ENCODE measurements at places on chromosomes 7 and 10. TPM values are rescaled to one million over a fixed set of nuclear protein-coding genes. Genes with fewer than 3 reads are reported as not detected.

PLPP4 gene
- total RNA-seq: not detected

- H3K4me1 ChIP-seq: peaks cover 10% of the 10 kb centered on the region
- H3K27ac ChIP-seq: no peak overlapping the region
- peaks cover 4% of the 10 kb centered on the region for H3K27me3 ChIP-seq
- H3K4me3 ChIP-seq: peak overlapping the region; percentile 55
- DNase-seq: no peak
Observed at GRCh38 chr10:103584216-103585010, 90.9 kb downstream of the NEURL1 start.

DNA sequence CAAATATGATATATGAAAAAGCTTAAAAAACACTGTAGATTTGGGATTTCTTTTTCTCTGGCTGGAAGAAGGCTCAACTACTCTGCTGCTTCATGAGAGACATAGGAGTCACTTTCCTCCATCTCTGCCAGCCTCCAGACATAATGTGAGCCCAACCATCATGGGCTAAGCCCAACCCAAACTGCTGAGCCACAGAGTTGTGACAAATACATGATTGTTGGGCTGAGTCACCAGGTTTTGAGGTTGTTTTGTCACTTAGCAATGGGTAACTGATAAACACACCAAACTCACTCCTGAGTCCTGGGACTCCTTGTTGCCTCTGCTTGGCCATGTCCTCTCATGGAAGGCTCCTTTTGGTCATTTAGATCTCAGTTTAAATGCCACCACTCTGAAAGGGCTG lies 381.8 kb upstream of the FZD8 start:
- H3K4me3 ChIP-seq: no peak overlapping the region
- no peaks in the 10 kb centered on the region for H3K27me3 ChIP-seq
- no peaks in the 10 kb centered on the region for H3K36me3 ChIP-seq
- H3K4me1 ChIP-seq: no peaks in the 10 kb centered on the region
- DNase-seq: no peak
- H3K27ac ChIP-seq: no peak overlapping the region

- H3K4me3 ChIP-seq: no peak overlapping the region
- DNase-seq: no peak
- no peaks in the 10 kb centered on the region for H3K36me3 ChIP-seq
- no peaks in the 10 kb centered on the region for H3K4me1 ChIP-seq
- no peak overlapping the region for H3K27ac ChIP-seq
- H3K27me3 ChIP-seq: no peaks in the 10 kb centered on the region
Observed at GRCh38 chr7:106504645-106505044, 156.3 kb downstream of the CCDC71L start.

- DNase-seq: no peak
- no peaks in the 10 kb centered on the region for H3K36me3 ChIP-seq
- peak overlapping the region; percentile 89 for H3K27ac ChIP-seq
- H3K4me3 ChIP-seq: peak overlapping the region; percentile 87
Observed at GRCh38 chr7:38178695-38179344, 775 bp downstream of the STARD3NL start.

DNA sequence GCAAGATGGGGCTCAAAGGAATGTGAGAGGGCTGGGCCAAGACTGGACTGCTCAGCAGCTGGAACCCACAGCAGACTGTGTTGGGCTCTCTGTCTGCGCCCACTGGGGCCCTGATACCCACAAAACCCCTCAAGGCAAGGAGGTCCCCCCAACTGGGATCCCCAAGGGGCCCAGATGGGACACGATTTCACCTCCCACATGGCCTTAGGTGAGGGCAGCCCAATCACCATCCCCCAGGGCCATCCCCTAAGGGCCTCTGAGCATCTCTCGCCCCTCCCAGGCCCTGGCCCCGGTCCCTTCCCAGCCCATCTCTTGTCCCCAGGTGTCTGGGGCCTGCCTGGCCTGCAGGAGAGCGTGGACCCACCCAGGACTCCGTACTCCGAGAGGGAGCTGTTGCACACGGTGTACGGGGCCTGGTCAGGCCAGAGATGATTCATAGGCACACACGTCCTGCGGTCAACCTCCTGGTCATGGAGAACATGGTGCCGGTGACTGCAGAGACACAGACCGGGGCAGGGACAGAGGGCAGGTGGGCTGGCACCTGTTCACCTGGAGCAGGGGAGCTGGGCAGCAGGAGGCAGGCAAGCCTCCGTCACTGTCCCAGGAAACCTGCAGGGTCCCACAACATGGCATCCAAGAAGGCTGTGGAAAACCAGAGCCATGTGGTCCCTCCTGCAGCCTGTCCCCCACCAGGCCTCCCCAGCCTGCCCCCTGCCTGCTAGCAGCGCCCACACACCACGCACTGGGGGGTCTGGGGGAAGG lies 21.6 kb downstream of the OGDHL start:
- DNase-seq: no peak
- no peaks in the 10 kb centered on the region for H3K4me1 ChIP-seq
- no peaks in the 10 kb centered on the region for H3K27me3 ChIP-seq
- H3K36me3 ChIP-seq: no peaks in the 10 kb centered on the region

Measured in suprapubic skin (tissue), 4 donors.